Activated CD4-positive, alpha-beta T cell treated with anti-CD3 and anti-CD28 coated beads, Interleukin-2, amount 50 U/mL, for 16 hours (primary cell): ENCODE measurements at places on chromosomes 5 and 9.

GRCh38 chr5:43042626-43043399 lies 2.7 kb upstream of the ANXA2R start:
- DNase-seq: peak; percentile 80

GRCh38 chr9:136088939-136089696 lies 6.0 kb downstream of the NACC2 start:
- no peak for DNase-seq

- peak; percentile 86 for DNase-seq
Measured at GRCh38 chr5:56610093-56610698, 205.2 kb upstream of the MAP3K1 start.

DNA sequence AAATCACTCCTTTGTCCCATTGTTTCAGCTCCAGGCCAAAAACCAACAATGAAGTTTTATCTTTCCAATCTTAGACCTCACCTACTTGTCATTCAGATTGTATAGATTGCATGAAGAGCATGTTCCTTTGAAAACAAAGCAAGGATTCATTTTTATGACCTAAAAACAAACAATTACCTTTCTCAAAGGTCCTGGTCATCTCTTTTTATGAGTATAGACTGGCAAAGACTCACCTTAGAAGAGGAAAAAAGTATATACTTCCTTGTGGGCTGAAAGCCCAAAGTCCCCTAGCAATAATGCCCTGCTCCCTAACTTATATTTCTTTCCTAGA lies 28.4 kb upstream of the TLE1 start:
- no peak for DNase-seq

DNA sequence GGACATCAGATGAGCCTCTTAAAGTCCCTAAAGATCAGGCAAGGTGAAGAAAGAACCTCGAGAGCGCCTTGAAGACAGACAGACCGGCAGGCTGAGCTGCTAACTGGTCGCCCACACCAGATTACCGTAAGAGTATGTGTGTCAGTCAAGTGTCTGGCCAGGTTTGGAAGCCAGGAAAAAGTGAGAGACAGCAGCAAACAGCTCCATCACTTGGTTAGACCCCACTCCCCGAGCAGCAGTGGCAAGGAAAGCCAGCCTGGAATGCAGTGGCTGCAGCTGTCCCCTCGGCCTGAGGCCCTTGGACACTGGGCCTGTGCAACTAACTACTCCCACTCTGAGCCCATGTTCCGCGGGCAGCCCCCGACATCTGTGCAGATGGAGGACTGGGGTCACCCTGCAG lies 214.1 kb downstream of the DIRAS2 start:
- DNase-seq: no peak

DNA sequence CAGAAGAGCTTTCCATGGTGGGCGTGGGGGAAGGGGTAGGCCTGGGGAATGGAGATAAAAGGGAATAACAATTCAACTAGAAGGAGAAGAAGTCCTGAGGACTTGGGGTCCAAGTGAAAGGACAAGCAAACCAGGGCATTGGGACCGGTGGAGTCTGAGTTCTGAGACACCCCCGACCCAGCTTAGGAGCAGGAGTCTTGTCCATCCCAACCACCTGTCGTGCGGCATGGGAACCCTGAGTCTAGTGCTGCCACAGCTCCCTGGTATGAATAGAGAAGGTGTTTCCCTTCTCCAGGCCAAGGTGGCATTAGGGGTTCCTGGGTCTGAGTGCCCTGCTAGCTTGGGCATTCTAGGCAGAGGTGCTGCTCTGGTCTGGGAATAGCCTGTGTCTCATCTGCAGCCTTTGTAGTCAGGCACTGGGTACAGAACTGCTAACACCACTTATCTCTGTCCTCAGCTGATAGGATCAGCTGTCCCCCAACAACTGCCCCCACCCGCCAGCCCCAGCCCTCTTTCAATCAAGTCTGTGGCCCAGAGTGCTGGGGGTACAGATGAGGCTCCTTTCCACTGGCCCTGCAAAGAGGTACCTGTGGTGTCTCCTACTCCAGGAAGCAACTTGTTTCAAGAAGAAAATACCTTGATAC lies 9.9 kb downstream of the HNRNPAB start:
- DNase-seq: no peak

- DNase-seq: no peak
Measured at GRCh38 chr9:14453286-14453685, 139.3 kb upstream of the NFIB start.

- no peak for DNase-seq
Measured at GRCh38 chr9:13873203-13873602, 440.7 kb downstream of the NFIB start.

GRCh38 chr5:310941-311434 lies 10.5 kb upstream of the AHRR start:
- no peak for DNase-seq

- DNase-seq: no peak
Measured at GRCh38 chr5:39520232-39520572, 95.4 kb upstream of the DAB2 start.

DNA sequence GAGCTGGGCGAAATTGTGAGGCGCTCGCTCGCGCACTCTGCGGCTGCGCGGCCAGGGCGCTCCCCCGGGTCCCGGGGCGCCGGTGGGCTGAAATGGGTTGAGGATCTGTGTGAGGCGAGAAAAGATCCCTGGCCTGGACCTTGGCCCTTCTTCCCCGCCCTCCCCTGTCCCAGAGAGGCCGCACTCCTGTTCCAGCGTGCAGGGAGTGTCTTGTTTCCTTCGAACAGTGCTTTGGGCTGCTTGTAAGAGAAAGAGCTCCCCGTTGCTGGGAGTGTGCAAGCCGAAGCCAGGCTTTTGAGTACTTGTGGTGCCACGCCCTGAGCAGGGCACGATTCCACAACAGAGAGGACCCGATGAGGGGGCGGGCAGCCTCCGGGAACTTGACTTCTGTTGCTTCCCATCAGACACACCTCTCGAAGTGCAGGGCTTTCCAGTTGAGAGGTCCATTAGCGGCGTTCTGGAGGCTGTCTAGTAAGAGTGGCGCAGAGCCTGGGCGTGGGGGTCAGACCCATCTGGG lies 535 bp downstream of the DOLPP1 start:
- peak; percentile 12 for DNase-seq

- DNase-seq: no peak
Measured at GRCh38 chr9:101455656-101456240, 20.2 kb upstream of the ALDOB start.

DNA sequence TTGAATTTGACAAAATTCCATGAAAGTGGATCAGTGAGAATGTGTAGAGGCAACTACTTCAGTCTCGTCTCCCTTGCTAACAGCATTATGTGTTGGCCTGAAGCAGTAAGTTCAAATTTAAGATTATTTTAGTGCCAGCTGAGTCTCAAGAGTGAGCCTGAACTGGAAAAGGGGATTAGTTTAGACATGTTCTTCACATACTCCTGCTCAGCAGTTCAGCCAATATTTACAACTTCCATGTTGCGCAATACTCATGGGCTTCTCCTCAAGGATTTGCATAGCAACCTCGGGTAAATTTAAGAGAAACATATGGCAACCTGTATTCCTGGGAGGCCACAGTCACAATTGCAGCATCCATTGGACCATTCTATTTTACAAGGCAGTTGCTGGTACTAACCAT lies 553.8 kb downstream of the PTPRD start:
- no peak for DNase-seq

- no peak for DNase-seq
Measured at GRCh38 chr5:139816566-139816965, 21.0 kb downstream of the PSD2 start.

GRCh38 chr5:150320044-150320613 lies 17.4 kb upstream of the ARSI start:
- no peak for DNase-seq

DNA sequence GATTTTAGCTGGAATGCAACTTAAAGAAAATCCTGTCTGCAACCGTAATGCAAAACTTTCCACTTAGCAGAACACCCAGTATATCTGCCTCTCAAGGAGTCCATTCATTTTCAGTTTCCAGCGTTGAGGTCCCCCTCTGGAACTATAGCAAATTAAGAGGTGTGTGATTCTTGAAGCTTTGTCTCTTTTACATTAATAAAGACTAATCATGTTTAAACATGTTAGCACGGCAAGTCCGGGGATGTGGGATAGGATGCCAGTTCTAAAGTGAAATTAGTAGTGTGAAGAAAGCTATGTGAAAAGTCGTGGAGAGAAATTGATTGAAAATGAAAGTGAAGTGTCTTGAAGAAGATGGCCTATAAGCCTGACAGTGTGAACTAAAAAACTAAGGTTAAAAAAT lies 429.1 kb downstream of the NR2F1-AS1 start:
- DNase-seq: no peak

DNA sequence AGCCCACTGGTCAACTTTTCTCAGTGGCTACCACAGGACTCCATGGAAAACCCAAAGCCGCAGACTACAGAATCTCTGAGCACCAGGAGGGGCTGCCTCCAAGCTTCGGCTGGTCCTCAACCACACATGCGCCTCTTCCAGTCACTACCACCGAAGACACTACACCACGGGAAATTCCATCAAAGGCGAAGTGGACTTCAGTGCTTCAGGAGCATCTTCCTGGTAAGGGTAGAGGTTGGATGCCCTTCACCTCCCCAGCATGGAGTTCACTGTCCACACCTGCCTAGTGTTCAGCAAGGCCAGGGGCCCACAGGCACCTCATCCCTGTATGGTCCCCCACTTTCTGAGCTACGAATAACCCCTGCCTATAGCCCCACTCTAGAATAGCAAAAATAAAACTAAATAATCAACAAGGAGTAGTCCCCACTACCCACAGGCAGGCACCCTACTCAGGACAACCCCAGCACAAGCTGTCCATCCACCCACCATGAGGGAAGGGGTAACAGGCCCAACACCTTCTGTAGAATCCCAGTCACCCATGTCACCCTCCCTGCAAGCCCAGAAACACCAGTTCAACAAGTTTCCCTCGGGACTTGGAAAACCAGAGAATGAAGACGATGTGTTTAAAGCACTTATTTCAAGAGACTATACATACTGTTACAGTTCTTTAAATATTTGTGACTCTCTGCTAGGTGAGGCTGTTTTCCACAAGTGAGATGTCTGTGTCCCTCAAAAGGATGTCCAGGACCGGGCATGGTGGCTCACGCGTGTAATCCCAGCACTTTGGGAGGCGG lies 2.6 kb downstream of the VDAC1 start:
- DNase-seq: no peak

GRCh38 chr5:125603321-125603720 lies 819.9 kb upstream of the GRAMD2B start:
- DNase-seq: no peak

DNA sequence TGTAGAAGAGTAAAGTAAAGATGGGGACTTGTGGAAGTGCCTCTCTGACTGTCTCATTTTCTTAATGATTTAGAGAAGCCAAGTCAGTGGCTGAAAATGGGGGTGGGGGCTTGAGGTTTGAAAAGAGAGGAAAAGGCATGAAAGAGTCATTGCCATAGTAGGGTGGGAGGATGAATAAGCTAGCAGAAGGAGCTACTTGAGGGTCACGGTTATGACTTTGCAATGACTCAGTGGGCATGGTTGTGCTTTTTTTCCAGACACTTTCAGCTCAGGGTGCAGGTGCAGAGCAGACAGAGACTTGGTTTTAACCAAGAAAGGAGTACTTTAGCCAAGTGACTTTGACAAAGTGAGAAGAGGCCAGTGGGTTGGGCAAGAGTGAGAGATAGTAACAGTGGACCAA lies 117.8 kb downstream of the PTTG1 start:
- peak; percentile 69 for DNase-seq

DNA sequence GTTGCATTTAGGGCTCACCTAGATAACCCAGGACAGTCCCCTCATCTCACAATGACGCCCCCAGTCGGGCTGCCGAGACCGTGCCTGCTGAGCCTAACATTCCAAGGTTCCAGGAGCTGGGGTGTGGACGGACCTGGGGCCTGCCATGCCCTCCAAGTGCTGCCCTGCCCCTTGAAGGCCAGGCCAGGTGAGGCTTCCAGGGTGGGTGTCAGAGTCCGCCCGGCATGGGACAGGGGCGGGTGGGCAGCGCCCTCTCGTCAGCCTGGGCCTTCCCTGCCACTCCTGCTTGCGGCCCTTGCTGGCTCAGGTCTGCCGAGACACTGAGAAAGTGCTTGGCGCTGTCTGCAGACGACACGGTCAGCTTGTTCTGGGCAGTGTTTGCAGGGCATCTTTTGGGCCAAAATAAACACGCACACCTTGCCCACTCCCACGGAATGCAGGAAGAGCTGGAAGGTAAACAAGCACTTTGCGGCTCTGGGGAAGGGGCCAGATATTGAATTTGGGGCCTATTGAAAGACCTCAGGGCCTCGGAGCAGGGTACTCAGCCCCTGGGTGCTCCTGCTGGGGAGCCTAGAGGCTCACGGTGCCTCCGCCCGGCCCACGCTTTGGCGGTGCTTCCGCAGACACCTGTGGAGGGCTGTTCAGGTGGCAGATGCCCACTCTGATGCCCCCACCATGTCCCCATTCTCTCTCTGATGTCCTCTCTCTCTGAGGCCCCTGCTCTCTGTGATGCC lies 4.2 kb upstream of the SCGB3A1 start:
- no peak for DNase-seq

DNA sequence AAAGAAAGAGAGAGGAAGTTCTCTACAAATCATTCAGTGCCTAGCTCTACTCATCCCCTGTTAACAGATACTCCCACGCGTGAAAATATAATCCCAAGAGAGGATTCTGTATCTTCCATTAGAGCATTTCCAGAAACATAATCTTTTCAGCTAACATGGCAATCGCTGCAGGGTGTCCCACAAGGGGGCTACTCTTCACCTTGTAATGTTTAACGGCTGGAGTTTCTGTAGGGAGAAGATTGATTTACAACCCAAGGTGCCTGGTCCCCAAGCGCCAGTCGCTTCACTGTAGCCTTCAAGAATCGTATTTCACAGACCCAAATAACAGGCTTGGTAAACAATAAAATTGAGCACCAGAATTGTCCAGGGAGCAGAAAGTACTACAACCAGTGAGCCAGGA lies 318.7 kb downstream of the TLE1 start:
- DNase-seq: no peak

DNA sequence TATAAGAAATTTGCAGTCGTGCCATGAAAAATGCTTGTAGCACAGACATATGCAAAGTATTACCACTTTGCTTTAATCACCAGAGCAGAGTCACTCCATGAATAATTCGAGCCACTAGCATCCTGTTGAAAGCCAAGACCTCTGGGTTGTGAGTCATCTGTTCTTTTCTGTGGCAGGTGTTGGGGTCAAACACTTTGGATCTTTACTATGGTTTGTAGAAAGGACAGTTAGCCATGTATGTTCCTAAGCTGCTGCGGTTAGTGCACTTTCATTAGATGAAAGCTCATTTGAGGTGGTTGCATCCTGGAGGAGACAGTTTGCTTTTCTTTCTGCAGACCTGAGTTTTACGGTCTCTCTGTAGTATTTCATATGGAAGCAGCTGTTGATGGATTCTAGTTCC lies 223.7 kb downstream of the DMRT2 start:
- no peak for DNase-seq

DNA sequence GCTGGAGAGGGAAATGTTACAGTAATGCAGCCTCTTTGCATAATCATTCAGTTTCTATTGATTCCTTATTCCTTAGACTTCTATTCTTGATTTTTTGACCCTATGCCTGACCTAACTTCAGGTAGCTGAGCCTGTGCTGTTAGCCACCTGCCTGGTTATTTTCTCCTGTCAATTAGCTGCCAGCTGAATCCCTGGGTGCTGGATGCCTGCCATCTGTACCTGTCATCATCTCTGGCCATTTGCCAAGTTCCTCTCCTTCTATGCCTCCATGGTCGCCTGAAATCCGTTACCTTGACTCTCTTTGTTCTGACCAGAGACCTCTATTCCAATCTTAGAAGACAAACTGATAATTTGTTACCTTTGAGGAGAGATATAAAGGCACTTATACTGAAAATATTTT lies 178.3 kb downstream of the CAVIN4 start:
- DNase-seq: no peak
